ENCODE measurements at places on chromosomes 2 and 18.

- peak; percentile 9 for DNase-seq
These were observed 945.0 kb upstream of the CRIM1 start for GRCh38 chr2:35410431-35411061.

- DNase-seq: no peak
These were observed 83.6 kb downstream of the CCDC85A start for GRCh38 chr2:56267415-56267788.

DNA sequence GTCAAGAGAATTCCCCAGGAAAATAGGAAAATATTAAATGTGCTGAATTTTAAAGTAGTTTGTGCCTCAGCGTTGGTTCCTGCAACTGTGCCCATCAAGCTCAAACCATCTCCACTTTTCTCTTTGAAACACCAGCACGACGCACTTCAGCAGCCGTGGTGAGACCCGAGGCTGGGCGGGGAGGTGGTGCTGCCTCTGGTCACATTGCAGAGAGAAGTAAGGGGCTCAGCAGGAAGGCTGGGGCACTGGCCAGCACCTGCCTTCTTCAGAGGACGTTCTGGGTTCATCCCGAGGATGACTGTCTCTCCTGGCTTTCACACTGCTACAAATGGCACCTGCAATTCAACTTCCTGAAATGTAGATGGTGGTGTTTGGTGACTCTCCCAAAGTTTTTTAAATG, 323.7 kb upstream of the SALL3 start:
- DNase-seq: no peak

DNA sequence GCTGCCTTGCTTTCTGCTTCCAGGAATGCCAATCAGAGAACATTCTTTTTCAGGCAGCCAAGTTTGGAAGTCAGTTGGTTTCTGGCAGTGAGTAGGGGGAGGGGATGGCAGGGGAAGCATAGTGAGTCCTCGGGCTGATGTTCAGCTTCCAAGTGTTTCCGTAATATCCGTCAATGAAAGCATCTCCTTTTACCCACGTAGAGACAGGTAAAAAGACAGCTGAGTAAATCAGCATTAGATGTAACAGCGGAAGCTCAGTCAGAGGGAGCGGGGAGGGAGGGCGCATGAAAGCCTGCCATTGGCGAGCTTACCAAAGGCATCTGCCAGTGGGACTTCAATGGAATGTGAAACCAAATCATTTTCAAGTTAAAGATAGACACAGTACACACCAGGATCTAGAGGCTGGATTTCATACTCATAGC, 117.1 kb upstream of the DTNA start:
- no peak for DNase-seq

- no peak for DNase-seq
These were observed 141.1 kb downstream of the DOCK10 start for GRCh38 chr2:224901121-224901676.

GRCh38 chr18:30689216-30689615, 353.3 kb downstream of the DSC3 start:
- DNase-seq: no peak

GRCh38 chr2:31973665-31974064, 37.1 kb downstream of the MEMO1 start:
- no peak for DNase-seq

DNA sequence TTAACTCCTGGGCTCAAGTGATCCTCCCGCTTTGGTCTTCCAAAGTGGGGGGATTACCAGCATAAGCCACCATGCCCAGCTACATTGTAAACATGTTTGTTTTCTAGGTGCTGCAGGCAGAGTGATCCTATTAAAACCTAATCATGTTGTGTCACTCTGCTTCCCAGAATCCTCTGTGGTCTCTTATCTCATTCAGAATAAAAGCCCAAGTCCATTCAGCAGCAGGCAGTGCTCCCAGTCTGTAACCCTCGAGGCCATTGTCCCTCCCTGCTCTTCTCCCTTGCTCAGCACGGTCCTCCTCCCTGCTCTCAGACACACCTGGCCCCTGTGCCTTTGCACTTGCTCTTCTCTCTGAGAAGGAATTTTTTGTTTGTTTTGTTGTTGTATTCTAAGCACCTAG, 11.1 kb upstream of the CABYR start:
- DNase-seq: no peak

- DNase-seq: peak; percentile 68
These were observed 36.4 kb downstream of the COL5A2 start for GRCh38 chr2:189142893-189143759.

- no peak for DNase-seq
These were observed 156.8 kb downstream of the THADA start for GRCh38 chr2:43438858-43439655.

GRCh38 chr2:42754021-42754775, 9.7 kb downstream of the OXER1 start:
- no peak for DNase-seq

DNA sequence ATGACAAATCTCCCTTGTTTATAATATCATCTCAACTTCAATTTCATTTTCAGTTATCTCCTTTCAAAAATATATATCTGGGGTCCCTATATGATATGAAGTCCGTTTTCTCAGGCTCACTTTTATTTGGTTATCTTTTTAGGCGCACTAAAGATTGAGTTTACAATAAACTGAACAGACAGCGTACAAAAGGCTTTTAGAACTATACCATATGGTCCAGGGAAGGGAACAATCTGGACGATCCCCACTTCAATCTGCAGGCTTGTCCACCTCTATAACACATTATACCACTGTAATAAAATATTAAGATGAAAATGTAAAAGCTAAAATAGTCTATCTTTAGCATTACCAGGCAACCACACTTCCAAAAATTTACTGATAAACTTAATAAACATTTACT, 289.9 kb downstream of the ZEB2 start:
- DNase-seq: no peak

- DNase-seq: no peak
These were observed 45.4 kb downstream of the SOWAHC start for GRCh38 chr2:109659396-109660045.

- no peak for DNase-seq
These were observed 73.4 kb downstream of the UBR3 start for GRCh38 chr2:169900686-169901085.

DNA sequence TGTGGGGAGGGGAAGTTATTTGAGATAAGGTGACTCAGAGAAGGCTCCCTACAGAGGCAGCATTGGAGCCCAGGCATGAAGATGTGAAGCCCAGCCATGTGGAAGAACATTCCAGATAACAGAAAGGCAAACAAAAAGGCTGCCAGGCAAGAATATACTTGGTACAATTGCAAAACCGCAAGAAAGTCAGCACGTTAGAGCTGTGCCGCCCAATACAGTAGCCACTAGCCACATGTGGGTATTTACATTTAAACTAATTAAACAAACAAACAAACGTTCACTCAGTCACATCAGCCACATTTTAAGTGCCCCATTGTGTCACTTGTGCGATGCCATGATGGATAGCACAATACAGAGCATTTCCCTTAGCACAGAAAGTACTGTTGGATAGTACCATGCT, 179.6 kb downstream of the SATB2 start:
- no peak for DNase-seq

- no peak for DNase-seq
These were observed 210.4 kb upstream of the SP5 start for GRCh38 chr2:170504810-170505145.

DNA sequence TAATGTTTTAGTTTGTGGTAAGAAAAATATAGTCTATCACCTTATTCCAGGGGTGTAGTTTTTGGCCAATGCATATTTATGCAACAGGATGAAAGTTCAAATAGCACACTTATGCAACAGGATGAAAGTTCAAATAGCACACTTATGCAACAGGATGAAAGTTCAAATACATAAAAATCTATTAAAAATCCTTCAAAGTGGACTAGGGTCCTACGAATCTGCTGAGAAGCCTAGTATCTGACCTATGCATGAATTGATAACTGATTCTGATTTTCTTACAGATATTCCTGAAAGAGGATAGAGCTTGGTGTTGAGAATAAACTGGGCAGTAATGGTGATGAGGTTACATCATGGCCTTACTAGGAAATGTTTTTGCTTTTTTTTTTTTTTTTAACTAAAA, 2.8 kb downstream of the PECR start:
- DNase-seq: no peak

DNA sequence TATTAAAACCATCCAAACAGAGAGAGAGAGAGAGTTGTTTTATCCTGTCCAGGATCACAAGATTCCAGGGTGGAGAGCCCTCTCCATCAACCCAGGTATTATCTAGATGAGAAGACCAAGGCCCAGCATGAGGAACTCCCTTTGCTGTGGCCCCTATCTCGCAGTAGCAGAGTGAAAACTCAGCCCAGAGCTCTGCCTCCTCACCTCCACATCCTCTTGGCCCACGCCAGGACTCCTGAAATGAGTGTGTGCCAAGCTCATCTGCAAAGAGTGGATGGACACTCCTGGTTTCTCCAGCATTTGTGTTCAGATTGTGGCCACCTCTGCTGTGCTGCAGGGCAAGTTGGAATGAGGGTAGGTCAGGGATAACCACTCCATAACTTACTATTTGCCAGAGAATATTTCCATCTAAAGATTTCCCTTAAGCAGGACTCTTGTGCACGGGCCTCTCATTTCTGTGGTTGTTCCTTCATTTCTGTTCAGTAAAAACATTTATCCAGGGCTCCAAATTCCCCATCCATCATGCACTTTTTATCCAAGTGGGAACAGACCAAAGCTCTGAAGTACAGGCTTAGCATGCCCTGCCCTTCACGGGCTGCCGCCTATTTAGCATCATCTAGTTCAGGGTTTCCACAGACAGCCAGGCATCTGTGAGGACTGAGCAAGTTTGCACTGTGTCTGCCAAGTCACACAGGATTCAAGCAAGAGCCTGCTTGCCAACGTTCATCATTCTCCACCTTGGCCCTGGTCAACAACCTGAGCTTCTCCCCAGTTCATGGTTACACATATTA, 583.2 kb upstream of the ID2 start:
- DNase-seq: no peak
